ENCODE measurements at places on chromosomes 12 and 14.

- no peak for DNase-seq
Observed at GRCh38 chr14:101620821-101621785, 59.8 kb downstream of the DIO3 start.

- no peak for DNase-seq
Observed at GRCh38 chr12:32532951-32533350, 133.6 kb downstream of the FGD4 start.

DNA sequence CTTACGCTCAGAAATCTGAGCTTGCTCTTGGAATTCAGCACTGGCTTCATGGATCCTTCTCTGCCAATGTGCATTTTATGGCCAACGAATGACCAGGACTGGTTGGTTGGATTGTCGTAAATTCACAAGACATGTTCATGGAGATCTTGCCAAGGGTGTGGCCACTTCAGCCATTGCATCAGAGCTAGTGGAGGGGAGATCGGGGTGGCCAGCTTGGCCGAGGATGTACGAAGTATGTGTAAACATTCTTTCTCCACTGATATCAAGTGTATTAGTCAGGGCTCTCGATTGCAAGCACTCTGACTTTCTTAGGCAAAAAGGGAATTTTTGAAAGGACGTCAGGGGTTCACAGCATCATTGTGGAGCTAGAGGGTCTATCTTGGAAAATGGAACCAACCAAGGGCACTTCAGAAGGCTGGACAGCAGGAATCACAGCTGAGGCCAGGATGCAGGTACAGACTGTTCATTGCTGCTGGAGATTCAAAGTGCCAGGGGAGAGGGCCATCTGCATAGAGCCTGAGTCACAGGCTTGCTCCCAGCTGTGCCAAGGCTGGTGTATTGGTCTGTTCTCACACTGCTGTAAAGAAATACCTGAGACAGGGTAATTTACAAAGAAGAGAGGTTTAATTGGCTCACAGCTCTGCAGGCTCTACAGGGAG, 32.9 kb upstream of the ADGRD1 start:
- no peak for DNase-seq

GRCh38 chr14:78530078-78530477, 359.9 kb downstream of the NRXN3 start:
- DNase-seq: no peak

- DNase-seq: no peak
Observed at GRCh38 chr14:32669391-32669790, 269.3 kb upstream of the NPAS3 start.

GRCh38 chr12:64039281-64039871, 182.7 kb downstream of the KICS2 start:
- no peak for DNase-seq

DNA sequence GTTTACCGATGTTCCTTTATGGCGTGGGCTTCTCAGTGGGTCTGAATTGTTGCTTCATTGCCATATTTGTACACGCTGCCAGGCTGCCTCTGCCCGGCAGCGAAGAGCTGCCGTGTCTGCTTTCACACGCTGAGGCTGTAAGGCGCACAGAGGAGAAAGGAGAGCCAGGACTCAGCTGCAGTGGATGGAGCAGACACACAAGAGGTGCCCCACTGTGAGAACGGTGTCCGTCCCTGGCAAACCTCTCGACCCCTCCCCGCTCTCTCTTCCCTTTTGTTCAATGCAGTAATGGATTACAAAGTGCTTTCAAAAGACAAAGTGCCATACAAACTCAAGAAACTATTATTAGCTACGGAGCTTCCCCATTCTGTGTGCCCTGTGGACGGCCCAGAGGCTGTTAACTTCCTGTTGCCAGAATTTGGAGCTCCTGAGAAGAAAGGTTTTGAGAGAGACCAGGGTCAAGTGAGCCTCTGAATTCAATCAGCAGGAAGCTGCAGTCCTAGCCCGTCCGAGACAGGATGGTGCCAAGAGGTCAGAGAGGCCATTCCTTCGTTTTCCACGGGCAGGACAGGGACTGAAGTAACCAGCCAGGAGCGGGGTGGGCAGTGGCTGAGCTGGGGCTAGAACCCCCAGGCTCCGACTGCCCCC, 15.8 kb downstream of the CCND2 start:
- DNase-seq: no peak

GRCh38 chr14:69901113-69901951, 22.1 kb downstream of the SMOC1 start:
- DNase-seq: no peak

DNA sequence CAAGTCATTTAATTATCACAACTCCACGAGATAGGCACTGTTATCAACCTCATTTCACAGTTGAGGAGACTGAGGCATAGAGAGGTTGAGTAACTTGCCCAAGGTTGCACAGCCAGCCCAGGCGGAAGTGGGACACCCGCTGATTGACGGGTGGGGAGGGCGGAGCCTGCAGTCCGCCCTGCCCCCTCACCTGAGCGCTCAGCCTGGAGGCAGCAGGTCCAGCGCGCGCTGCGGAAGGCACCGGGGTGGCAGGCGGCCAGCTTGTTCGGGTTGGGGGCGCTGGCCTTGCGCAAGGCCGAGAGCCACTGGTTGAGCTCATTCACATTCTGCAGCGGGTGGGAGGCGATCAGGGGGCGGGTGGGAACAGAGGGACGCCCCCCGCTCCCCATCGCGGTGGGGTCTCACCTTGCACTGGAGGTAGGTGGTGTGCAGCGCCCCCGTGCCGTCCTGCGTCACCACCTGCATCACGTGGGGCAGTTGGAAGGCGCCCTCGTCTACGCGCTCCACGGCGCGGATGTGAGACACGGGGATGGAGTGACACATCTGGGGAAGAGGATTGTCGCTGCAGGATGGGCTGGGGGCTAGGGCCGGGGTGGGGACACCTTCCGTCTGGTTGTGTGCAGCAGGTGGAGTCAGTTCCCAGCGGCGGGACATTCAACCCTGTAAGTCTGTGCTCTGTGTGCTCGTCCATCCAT, 31.7 kb downstream of the RASAL1 start:
- DNase-seq: no peak

GRCh38 chr14:106872611-106873446, 1346.4 kb downstream of the TMEM121 start:
- no peak for DNase-seq

GRCh38 chr12:2555487-2556082, 239.2 kb upstream of the FKBP4 start:
- DNase-seq: no peak
